ENCODE measurements at places on chromosomes 11 and 22.

GRCh38 chr11:6746086-6746618 is 25.6 kb downstream of the OR2AG2 start:
- DNase-seq: no peak

DNA sequence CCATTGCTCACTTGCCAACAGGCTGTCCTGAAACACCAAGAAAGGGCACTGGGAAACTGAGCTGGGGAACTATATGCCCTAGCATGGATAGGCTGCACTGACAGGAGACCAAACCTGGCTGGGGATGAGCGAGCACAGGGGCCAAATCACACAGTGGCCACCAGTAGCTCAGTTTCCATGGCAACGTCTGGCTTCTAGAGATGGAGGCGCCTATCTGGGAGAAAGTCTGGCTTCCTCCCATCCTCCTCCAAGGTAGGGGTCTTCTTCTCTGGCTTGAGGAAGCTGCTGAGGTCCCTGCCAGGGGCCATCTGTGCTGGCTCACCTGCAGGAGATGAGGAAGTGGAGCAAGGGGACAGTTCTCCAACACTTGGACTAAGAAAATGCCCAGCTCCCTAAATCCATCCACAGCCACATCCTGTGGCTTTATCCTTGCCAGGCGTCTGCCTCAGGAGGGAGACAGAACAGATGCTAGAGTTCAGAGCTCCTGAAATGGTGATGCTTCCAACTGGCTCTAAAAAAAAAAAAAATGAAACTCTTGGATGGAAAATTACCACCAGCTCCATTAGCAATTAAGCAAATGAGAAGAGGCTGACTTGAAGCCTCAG is 48.3 kb downstream of the SYT13 start:
- no peak for DNase-seq

GRCh38 chr11:31687256-31687655 is 123.9 kb downstream of the PAX6 start:
- DNase-seq: no peak

GRCh38 chr11:7665473-7666291 is 7.6 kb downstream of the CYB5R2 start:
- DNase-seq: peak; percentile 92

DNA sequence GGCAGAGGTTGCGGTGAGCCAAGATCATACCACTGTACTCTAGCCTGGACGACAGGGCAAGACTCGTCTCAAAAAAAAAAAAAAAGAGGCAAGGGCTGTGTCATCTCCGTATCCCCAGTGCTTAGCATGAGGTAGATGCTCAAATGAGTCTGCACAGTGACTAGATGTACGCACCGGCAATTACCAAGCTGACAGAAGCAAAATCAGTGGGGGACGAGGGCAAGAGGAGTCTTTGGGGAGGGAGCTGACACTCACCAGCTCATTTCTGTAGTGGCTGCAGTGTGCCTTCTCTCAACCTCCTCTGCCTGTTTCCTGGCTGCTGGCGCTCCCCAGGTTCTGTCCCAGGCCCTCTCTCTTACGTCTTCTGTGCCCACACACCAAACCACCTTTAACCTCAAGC is 69.9 kb downstream of the PACSIN2 start:
- no peak for DNase-seq

GRCh38 chr11:70546191-70546940 is 148.0 kb downstream of the CTTN start:
- no peak for DNase-seq

GRCh38 chr11:92681586-92681985 is 287.9 kb upstream of the MTNR1B start:
- DNase-seq: no peak

DNA sequence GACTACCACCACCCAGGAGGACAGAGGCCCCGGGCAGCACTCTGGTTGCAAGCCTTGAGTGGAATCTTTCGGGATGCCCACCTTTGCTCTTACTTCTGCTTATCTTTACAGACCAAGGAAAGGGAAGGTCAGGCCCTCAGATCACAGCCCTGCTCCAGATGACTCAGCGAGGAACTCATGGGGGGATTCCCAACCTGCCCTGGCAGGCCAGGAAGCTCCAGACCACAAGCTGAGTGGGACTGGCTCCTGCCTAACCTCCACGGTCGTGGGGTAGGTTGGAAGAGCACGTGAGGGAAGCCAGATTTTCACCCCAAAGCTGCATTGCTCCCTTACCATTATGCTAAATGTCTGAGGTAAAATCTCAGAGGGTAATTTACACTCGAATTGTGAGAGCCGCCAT is 11.8 kb downstream of the TBC1D10A start:
- DNase-seq: peak; percentile 63

- DNase-seq: no peak
Observed at GRCh38 chr11:36711104-36711825, 113.2 kb upstream of the RAG2 start.

DNA sequence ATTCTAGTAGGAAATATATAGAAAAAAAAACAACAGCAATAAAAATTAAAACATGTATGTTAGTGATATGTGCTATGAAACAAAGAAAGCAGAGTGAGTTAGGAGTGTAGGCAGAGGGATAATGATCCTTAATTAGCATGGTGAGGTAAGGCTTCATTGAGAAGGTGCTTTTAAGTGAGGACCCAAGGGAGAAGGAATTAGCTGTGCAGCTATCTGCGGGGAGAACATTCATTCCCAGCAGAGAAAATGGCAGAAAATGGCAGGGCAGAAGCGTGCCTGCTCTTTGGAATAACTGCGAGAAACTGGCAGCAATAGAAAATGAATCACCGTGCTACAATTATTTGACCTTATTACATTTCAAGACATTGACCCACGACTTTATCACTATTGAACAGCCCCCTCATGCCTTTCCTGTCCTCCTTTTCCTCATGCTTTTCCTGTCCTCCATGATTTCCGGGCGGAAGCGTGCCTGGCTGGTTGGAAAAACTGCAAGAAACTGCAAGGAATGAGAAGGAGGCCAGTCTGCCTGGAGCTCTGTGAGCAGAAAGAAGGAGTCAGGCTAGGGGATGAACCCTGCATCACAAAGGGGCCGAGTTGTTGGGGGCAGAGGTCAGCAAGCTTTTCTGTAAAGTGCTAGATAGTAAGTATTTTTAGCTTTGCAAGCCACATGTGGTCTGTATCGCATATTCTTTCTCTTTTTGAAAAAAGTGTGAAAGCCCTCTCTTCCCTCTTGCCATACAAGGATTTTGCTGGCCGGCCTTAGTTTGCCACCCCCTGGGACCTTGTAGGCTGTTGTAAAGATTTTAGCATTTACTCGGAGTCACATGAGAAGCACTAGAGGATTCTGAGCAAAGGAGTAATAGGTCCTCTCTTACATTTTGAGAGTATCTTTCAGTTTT is 37.1 kb upstream of the SWAP70 start:
- no peak for DNase-seq

DNA sequence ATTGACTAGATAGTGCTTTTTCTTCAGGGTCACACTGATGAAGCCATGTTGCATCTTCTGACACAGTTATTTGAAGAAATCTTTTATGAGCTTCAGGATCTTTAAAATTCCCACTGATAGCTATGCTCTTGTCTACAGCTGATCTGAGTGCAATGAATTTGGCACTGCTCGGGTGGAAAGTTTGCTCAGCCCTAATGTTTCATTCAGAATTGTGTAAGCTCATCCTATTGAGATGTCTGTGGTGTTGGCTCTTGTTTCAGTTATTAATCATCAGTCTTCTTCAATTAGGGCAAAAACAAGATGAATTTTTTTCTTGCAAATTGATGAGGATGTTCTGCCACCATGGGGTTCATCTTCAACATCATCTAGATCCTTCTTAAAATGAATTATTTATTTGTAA is 1387.0 kb upstream of the RAG2 start:
- no peak for DNase-seq

GRCh38 chr11:63769042-63769713 is 603 bp upstream of the ZFTA start:
- peak; percentile 59 for DNase-seq

- DNase-seq: no peak
Observed at GRCh38 chr11:74524501-74524900, 31.0 kb upstream of the LIPT2 start.

Measured in stimulated activated CD8-positive, alpha-beta memory T cell treated with anti-CD3 and anti-CD28 coated beads, Interleukin-4, amount 100 ng/mL, for 48 hours (primary cell).